ENCODE measurements at places on chromosomes 1 and 21.

DNA sequence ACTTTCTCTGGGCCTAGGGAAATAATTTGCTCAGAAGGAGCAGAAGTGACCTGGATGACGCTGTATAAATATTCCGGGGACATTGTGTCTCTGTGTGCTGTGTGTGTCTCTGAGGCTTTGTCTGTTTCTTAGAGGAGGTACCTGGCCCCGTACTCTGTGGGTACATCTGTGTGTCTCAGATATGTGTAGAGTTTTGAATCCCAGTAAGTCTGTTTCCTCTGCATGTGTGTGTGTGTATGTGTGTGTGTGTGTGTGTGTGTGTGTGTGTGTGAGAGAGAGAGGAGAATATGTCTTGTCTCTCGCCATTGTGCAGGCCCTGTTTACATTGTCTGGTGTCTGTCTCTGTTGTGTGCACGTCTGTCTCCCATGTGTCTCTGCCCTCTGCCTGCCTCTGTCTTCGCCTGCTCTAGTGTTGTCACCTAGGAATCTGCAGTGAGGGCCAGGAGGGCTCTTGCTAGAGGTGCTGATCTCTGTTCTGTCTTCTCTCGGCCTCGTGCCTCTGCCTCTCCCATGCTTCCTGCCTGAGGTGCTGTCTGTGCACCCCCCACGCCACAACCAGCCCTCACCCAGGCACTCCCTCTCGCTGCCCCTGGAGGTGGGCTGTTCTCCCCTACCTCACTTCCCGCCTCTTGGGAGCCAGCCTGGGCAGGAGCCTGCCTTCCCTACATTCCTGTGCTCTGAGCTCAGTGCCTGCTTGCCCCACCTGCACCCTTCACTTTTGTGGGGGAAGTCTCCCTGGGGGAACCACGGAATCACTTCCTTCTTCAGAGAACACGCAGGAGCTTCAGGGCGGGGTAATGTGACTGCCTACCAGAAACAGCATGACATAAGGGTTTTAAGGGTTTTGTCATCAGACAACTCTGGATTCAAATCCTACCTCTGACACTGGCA lies 5.9 kb downstream of the MAP7D1 start:
- DNase-seq, result peak; percentile 30

DNA sequence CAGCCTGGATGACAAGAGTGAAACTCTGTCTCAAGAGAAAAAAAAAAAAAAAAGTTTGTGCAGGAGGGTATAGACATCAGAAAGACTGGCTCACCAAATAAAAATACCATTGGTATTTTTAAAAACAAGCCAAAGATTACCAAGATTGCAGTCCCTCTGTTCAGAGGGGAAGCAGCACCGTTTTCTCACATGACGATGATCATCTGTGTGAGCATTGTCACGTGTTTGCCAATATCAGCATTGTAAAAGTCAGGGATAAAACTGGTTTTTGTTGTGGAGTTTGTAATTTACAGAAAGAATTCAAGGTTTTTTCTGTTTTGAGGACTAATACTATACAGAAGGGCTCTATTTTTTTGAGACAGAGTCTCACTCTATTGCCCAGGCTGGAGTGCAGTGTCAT lies 26.5 kb downstream of the ZNF362 start:
- no peak for DNase-seq

GRCh38 chr1:45379524-45379923 lies 39.3 kb upstream of the MUTYH start:
- DNase-seq, result no peak

- no peak for DNase-seq
These were observed 1.3 kb downstream of the AIRE start for GRCh38 chr21:44286716-44287632.

DNA sequence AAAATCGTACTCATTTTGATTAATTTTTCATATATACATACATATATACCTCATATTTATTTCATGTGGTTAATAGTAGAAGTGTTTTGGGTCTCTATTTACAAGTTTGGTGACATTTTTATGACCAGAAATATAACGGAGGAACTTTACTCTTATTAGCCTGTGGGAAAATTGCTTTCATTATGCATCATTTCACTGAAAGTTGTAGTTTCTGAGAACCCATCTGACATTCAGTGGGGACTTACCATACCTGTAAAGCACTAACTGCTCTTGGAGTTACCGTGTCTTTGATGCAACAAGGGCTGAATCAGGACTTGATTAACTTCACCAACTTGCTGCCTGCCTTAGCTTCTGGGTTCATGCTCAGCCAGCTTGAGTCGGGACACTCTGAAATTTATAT lies 49.9 kb upstream of the ITPKB start:
- no peak for DNase-seq

- DNase-seq, result no peak
These were observed 11.7 kb downstream of the CD2 start for GRCh38 chr1:116765962-116766361.

DNA sequence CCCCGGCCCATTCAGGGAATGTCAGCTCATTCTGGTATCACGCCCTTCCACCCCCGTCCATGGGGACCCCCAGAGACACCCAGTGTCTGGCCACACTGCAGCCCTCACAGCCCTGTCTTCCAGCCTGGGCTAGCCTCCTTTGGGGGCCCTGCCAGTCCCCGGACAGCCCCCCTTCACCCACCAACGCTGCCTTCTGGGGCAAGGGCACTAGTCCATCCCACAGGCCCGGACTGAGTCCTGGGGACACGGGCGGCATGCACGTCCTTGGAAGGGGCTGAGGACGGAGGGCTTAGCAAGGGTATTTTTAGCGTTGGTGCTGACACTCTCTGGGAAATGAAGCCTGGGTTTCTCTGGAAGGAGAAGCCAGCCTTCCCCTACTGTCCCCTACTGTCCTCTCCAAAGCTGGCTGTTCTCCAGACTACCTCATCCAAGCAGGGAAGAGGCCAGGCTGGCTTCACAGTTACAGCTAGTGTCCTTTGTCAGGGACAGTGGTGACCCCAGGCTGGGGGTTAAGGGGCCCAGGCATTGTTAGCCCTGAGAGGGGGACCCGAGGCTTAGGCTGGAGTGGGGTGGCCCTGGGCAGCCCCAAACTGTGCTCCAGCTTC lies 39.5 kb downstream of the COQ8A start:
- DNase-seq, result no peak

DNA sequence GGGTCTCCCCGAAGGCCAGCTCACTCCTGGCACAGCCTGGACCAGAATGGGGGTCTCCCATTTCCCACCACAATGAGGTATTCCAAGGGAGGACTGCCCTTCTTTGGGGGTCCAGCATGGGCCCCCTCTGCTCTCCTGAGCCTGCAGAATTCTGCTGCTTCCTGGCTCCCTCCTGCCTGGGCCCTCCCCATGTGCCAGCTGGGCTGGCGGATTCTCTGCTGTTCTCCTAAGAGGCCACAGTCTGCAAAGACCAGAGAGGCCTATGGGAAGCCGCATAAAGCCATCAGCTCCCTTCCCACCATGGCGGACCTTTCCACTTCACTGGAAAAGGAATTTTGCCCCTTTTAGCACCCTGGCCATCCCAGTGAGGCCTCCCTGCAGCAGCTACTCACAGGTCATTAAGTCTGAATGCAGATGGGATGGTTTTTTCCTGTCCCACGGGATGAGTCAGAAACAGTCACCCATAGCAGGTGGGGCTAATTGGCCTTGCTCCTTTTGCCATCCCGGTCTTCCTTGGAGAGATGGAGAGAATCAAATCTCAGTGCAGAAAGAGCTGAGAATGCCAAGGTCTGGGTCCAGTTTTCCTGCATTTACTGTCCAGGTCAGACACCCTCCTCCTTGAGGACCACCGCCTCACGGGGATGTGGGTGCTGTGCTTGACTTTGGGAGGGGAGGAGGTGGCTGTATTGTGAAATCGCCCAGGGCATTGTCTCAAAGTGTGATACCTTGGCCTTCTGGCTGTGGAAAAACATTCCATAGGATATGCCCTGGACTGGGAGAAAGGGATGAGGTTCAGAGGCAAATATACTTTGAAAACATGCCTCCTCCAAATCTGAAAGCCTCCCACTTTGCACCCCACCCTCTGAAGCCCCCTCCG lies 23.2 kb downstream of the MYBPH start:
- peak; percentile 87 for DNase-seq

- no peak for DNase-seq
These were observed 342.1 kb upstream of the NR5A2 start for GRCh38 chr1:199685369-199685768.

GRCh38 chr1:166197141-166197540 lies 30.3 kb upstream of the FAM78B start:
- no peak for DNase-seq

DNA sequence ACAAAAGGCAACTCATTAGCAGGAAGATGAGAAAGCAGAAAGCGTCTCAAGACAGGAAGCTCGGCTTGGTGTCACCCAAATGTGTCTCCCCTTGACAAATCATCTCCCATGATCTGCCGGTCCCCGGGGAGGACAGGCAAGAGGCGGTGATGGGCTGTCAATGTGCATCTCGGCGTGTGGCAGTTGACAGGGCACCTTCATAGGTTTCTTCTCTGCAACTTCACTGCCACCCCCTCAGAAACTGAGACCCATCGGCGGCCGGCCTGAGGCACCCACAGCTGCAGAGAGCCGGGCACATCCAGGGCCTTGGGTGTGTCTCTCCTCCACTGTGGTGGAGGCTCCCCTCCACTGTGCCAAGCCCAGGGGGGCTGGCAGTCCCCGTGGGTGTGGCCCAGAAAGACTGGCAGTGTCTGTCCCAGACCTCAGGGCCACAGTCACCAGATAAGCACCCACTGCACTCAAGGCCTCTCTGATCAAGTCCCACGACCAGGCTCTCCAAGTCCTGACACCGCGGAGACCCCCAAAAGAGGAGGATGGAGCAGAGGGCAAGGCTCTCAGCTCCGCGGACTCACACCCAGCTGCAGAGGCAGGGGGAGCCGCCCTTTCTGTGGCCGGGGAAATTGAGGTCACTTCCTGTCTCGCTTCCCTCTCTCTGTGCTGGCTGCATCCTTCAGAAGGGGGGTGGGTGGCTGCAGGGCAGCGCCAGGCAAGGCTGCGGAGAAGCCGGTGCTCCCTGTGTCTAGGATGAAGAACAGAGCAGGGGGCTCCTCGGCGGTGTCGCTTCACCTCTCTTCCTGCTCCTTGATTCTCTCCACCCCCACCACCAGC lies 39.6 kb upstream of the LBR start:
- no peak for DNase-seq

DNA sequence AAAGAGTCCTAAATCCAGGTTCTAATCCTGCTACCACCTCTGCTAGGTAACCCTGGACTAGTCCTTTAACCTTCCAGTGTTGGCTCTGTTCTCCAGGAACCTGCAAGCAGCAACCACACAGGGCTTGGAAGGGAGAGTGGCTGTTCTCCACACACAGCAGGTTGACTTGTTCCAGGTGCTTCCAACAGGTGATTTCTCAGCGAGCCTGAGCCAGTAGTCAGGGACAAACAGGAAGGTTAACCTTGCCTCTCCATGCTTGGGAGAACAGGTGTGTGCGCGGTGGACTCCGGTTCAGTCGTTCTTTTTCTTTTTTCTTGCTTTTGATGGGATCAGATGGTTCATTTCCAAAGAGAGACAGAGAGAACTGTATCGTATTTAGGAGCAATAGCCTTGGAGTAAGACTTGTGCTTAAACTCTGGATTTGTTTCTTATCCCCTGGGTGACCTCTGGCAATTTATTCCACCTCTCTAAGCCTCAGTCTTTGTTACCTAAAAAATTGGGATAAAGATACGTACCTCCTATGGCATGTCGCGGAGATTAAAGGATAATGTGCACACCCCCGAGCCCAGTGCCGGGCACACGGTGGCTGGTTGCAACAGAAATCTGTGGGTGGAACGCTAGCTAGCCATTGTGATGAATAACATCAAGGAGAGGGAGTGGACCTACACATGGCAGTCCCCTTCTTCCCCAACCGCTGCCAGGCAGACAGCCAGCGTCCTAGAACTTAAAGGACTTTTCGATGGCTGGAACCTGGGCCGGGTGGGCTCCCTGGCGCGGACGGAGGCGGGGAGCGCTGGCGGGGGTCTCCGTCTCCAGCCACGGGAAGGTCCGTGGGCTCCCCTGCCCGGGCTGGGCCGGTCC lies 583 bp upstream of the CACHD1 start:
- no peak for DNase-seq

DNA sequence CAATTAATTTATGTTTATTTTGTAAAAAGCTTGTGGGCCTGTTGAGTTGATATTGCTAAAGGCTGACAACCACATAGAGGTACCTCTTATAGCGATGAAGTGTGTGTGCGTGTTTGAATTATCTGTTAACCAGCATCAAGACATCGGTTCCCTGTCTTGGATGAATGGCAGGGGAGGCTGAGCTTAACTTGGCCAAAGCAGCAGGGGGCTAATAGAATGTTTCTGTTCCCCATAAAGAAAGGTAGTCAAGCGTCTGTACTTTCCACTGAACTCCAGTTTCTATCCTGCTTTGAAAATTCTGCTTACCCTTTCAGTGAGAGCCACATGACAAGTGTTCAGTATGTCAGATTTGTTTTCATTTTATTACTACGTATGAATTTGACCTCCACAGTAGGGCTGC lies 63.0 kb downstream of the ROR1 start:
- peak; percentile 67 for DNase-seq

DNA sequence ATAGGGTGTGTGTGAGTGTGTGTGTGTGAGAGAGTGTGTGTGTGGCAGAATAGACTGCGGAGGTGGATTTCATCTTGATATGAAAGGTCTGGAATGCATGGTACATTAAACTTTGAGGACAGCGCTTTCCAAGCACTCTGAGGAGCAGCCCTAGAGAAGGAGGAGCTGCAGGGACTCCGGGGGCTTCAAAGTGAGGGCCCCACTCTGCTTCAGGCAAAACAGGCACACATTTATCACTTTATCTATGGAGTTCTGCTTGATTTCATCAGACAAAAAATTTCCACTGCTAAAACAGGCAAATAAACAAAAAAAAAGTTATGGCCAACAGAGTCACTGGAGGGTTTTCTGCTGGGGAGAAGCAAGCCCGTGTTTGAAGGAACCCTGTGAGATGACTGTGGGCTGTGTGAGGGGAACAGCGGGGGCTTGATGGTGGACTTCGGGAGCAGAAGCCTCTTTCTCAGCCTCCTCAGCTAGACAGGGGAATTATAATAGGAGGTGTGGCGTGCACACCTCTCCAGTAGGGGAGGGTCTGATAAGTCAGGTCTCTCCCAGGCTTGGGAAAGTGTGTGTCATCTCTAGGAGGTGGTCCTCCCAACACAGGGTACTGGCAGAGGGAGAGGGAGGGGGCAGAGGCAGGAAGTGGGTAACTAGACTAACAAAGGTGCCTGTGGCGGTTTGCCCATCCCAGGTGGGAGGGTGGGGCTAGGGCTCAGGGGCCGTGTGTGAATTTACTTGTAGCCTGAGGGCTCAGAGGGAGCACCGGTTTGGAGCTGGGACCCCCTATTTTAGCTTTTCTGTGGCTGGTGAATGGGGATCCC lies 18.3 kb upstream of the HDAC1 start:
- DNase-seq, result no peak

GRCh38 chr1:161189036-161189435 lies 9.8 kb downstream of the ADAMTS4 start:
- DNase-seq, result no peak

- no peak for DNase-seq
These were observed 177.5 kb downstream of the HIVEP3 start for GRCh38 chr1:41741244-41741643.

- DNase-seq, result no peak
These were observed 45.8 kb upstream of the SAMSN1 start for GRCh38 chr21:14591882-14592281.
